ENCODE measurements at places on chromosomes 7 and 10. TPM values are rescaled to one million over a fixed set of nuclear protein-coding genes. Genes with fewer than 3 reads are reported as not detected.

Gene RELN
- total RNA-seq, result not detected

Gene ZNF117
- 4.8 TPM for total RNA-seq

Gene ZNF853
- total RNA-seq, result not detected

Gene HIPK2
- 93.9 TPM for total RNA-seq

DNA sequence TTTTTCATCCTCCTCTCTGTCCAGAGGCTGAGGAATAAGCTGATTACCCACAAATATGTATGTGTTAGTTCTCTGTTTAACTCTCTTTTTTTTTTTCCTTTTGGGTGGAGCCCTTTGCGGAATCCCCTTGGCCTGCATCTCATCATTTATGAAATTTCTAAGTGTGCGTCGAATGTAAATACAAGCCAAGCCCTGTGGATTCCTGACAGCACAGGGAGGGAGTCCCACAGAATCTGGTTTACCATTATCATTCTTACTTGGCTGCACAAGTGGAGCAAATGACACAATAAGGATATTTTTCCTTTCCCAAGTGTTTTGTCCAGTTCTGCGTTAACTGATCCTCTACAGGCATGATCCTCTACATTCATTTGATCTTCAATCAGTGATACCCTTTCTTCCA is 11.4 kb downstream of the STK31 start:
- DNase-seq, result no peak
- H3K27ac ChIP-seq, result no peak overlapping the region
- H3K4me1 ChIP-seq, result no peaks in the 10 kb centered on the region
- H3K36me3 ChIP-seq, result no peaks in the 10 kb centered on the region
- no peak overlapping the region for H3K4me3 ChIP-seq

DNA sequence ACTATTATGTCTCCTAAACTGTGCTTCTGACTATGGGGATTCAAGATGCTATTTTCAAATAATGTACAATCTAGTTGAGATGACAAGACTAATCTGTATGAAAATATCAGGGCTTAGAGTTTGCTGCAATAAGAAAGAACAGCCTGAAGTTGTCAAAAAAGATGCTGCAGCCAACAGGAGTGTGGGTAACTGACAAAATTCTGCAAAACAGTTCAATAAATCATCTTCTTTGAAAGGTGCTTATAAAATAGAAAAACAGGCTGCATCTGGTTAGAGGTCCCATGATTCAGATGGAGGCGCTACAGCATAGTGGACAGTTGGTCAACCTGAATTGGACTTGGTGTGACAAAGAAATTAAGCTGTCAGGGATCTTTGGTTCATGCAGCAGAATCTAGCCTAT is 511.0 kb downstream of the XPNPEP1 start:
- DNase-seq, result no peak
- H3K27ac ChIP-seq, result no peak overlapping the region
- H3K4me1 ChIP-seq, result no peaks in the 10 kb centered on the region
- no peaks in the 10 kb centered on the region for H3K27me3 ChIP-seq
- H3K4me3 ChIP-seq, result no peak overlapping the region

DNA sequence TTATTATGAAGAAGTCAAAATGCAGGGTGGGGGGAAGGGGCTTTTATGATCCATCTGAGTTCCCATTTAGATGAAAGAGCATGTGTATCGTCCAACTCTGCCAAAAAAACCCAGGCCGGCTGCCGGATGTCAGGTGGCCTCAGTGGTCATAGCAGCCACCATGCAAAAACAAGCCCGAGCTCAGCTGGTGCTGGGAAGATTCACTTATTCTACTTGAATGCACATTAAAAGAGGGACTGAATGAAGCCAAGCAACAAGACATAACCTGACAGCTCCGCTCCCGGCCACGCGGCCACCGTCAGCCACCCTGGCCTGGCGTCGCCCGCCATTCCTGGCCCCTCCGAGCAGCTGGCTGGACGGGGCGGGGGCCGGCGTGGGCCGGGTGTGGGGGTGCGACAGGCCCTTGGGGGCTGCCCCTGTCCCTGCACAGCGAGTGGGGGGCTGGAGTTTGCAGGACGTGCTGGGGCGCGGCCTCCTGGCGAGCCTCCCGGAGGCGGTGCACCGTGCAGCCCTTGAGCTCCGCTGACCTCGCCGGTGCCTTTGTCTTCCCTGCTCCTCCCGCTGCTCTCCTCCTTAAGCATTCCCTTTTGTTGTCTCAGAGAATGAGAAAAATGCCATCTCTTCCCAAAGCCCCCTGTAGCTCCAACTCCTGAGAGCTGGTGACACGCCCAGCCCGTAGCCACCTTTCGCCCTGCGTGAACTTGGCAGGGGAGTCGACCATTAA is 67.8 kb downstream of the EBF3 start:
- H3K4me1 ChIP-seq, result no peaks in the 10 kb centered on the region
- DNase-seq, result no peak
- H3K36me3 ChIP-seq, result no peaks in the 10 kb centered on the region
- no peak overlapping the region for H3K4me3 ChIP-seq
- no peak overlapping the region for H3K27ac ChIP-seq

GRCh38 chr7:92729172-92729571 is 107.2 kb downstream of the CDK6 start:
- no peaks in the 10 kb centered on the region for H3K27me3 ChIP-seq
- no peak overlapping the region for H3K4me3 ChIP-seq
- peak overlapping the region; percentile 84 for H3K27ac ChIP-seq
- H3K4me1 ChIP-seq, result peaks cover 33% of the 10 kb centered on the region
- no peak for DNase-seq
- peaks cover 24% of the 10 kb centered on the region for H3K36me3 ChIP-seq
